ENCODE measurements at places on chromosomes 6 and 20.

DNA sequence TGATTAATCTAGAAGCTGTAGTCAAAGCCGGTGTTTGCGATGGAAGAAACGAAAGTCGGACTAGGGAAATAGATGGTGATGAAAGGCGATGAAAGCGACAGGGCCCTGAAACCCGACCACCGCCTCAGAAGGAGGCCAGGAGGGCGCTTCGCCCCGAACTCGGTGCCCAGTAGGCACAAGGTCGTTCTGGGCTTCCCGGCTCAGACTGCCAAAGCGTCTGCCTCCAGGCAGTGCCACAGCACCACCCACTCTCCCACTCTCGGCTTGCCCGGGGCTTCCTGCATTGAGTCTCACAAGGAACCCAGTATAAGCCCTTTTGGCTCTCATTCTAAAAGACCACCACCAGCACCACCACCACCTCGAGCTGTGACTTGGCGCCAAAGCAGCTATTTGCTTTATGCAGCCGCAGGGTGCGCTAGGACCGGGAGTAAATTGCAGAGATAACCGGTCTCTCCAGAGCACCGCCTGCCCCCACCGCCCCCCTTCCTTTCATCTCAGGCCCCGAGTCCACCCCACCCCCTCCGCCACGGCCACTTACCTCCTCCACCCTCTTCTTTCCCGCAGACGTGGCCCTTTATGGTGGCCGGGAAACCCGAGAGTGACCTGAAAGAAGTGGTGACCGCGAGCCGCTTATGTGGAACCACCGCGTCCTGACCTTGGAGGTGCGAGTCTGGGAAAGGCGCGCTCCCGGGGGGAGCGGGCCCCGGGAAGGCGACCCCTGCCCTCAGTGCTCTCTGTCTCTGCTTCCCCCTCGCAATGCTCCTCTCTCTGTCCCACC, 2.4 kb downstream of the TCF21 start:
- peak; percentile 11 for DNase-seq

DNA sequence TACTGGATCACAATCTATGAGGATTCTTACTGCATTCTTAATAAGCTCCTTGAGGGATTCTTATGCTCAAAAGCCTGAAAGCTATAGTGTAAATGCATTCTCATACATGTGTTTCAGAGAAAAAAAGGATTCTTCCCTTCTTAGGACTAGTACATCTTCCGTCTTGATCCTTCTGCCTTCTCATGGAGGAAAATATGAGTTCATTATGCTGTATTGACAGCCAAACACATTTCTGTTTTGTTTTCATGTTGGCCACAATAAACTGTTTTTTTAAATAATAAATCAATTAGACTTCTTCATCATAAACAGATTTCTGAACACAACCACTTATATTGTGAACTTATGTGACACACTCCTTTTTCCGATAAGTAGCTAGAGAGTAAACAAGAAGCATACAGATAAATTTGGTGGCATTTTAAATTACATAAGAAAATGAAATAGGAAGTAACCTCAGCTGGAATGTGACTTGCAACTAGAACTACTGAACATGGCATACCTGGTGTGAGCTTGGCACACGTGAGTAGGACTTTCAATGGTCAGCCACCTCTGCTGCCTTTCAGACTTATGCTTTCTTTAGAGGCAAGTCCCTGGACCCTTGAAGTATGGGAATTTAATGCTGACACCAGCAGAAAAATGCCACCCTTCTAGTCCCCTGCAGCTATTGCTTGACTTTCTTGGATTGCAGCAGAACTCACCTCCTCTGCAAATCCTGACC, 350.4 kb downstream of the BCKDHB start:
- DNase-seq: no peak

DNA sequence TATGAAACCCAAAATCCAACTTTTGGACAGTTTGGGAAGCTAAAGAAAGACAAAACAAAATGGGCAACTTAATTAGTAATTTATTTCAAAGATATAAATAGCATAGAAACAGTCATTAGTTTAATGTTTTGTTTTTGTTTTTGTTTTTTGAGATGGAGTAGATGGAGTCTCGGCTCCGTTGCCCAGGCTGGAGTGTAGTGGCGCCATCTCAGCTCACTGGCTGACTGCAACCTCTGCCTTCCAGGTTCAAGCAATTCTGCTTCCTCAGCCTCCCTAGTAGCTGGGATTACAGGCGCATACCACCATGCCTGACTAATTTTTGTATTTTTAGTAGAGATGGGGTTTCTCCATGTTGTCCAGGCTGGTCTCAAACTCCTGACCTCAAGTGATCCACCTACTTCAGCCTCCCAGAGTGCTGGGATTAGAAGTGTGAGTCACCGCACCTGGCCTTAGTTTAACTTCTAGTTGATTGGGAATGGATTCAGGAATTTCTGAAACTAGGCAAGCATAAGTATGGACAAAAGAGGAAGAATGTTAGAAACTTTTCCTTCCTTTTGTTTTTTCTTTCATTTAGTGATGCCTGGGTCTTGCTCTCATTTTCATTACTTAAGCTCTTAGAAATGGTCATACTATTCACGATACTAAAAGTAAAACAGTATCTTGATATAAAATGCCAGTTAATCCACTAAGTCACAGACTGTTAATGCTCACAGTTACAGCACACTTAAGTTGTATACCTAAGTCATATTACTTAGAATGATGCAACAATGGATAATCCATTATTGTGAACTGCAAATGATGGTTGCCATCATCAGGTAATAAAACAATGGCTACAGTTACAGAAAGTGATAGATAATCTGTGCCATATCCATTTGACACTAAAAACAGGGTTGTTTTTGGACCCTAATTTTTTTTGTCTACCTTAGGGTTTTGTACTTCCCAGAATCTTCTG, 8.2 kb downstream of the SENP6 start:
- DNase-seq: no peak

GRCh38 chr6:154868143-154868594, 126.9 kb upstream of the TIAM2 start:
- DNase-seq: peak; percentile 47

DNA sequence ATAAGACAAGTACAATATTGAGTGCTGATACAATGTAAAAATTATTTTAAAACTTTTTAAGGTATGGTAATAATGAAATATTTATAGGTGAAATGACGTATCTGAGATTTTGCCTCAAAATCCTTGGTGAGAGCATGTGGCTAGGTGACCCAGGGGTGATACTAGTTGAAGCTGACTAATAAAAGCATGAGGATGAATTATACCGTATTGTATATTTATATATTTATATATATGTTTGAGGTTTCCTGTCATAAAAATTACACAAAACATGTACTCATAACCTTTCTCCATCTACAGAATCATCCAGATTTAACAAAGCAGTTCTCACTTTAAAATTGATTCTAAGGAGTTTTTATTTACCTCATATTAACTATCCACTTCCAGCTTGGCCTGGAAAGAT, 358.1 kb downstream of the CDKAL1 start:
- DNase-seq: no peak

DNA sequence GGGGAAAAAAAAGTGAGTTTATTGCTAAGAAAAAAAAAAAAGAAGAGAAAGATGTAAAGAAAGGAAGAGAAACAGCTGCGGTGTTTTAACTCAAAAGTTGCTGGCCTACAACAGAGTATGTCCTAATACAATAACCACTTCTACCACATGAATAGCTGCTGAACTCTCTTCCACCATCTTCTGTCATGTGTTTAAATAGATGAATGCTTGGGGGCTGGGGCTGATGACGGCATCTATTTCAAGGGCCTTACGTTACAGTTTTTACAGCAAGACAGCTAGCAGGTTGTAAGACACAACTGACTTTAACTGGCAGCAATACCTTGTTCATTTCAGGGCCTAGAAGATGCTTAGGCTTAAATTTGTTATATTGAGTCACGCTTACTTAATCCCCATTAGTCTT, 50.4 kb downstream of the MAP3K7 start:
- no peak for DNase-seq

DNA sequence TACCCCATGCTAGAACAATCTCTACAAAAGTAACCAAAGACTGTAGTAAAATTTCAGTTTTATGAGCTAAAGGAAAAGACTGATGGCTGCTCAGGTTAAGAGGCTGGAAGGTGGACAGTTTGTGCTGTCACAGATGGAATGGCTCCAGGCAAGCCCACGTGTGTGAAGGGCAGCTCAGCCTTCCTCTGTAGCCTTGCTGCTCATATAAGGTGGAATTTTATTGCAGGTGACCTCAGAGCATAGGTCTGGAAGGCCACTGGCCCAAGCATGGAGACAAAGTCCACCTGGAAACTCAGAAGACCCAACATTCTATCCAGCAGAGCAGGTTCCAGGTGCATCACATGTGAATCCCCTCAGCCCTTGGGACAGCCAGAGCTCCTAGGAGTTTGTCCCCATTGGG, 53.6 kb downstream of the KAT14 start:
- no peak for DNase-seq

GRCh38 chr6:6402591-6402990, 82.1 kb upstream of the F13A1 start:
- no peak for DNase-seq

DNA sequence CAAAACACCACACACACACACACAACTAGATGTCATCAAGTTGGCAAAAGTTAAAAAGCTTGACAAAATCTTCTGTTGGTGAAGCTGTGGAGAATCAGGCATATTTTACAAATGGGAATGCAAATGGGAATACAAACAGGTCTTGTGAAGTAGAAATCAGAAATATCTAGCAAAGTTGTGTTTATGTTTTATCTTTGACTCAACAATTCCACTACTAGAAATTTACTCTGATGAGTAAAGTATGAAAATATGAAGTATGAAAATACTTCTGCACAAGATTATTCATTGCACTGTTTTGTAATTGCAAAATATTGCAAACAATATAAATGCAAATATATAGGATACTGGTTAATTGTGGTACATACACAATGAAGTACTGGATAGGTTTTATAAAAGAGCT, 1166.0 kb upstream of the GJE1 start:
- no peak for DNase-seq

- DNase-seq: no peak
These were observed 812 bp downstream of the SLC9A8 start for GRCh38 chr20:49813305-49813974.

- DNase-seq: no peak
These were observed 166.2 kb downstream of the EPM2A start for GRCh38 chr6:145569140-145569539.

DNA sequence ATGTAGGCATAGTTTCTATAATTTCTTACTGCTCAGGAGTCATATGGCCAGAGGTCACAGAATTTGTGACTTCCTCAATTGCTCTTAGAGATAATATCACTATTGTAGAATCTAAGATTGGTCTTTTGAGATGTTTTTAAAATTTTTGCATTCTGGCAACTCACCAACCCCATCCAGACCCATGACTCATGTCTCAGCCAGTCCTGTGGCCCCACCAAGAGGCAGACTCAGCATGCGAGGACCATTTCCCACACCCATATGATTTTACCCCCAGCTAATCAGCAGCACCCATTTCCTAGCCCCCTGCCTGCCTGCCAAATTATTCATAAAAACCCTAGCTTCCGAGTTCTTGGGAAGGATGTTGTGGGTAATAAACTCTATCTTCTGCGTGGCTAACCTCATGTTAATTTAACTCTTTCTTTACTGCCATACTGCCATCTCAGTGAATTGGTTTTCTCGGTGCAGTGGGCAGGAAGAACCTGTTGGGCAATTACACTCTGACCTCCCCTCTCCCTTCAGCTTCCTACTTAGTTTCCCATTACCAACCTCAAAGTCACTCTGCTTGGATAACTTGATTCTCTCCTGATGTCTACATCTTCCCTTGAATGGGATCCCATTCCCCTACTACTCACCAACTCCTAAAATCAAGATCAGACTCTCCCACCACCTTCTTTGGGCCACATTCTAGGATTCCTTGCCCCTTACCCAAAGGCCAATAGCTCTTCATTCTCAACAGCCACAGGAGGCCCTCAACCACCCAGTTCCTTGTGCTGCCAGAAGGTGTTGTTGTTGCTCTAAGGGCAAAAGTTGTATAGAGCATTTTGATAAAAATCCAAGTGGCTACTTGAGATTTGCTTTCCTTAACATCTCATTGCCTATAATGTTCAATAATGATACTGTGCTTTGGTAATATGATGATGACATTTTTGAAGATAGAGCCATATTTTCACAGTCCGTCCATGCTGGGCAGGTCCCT, 16.2 kb upstream of the IYD start:
- no peak for DNase-seq

DNA sequence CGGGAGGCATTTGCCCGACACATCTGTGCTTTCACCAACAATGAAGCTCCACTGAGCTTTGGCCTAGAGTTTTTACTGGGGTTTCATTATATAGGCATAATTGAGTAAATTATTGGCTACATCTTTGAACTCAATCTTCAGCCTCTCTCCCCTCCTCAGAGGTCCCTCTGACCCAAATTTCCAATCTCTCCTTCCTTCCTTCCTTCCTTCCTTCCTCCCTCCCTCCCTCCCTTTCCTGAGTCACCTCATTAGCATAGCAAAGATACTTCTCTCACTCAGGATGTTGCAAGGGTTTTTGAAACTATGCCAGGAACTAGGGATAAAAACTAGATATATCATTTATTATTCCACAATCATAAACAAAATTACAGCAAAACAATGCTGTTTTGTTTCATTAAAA, 238.2 kb upstream of the PRND start:
- DNase-seq: no peak

GRCh38 chr6:168712993-168713392, 272.0 kb downstream of the SMOC2 start:
- DNase-seq: no peak

- DNase-seq: no peak
These were observed 60.9 kb downstream of the GINS1 start for GRCh38 chr20:25468126-25469075.

DNA sequence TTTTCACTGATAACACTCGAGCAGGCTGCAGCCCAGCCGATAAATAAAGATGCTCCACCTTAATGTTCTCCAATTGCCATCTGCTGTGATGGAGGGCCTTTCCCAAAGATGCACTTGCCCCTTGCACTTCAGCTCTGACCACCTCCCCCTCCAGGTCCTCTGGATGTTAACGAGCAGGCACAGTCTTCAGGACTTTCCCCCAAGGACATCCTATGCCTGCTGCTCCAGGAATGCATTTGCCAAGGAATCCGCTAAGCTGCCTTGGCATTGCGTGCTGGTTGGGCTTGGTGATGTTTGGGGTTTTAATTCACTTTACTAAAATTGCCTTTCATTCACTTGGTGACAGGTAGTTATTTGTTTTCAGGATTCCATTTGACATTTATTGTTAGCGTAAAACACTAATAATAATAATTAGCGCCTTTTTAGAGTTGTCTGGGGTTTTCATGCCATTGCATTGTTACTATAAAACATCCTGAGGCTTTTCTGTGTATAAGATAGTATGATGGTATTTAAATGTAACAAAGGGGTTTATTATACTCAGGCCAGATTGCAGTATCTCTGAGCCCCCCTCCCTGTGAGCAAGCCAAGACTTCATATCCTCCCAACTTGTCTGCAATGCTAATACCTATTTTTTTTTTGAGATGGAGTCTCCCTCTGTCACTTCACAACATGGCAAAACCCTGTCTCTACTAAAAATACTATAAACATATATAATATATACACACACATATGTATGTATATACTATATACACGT, 66.7 kb upstream of the TSHZ2 start:
- no peak for DNase-seq

GRCh38 chr6:81987293-81987692, 234.8 kb upstream of the TENT5A start:
- DNase-seq: no peak
